ENCODE measurements at places on chromosomes 4 and X. TPM values are rescaled to one million over a fixed set of nuclear protein-coding genes. Genes with fewer than 3 reads are reported as not detected.

DNA sequence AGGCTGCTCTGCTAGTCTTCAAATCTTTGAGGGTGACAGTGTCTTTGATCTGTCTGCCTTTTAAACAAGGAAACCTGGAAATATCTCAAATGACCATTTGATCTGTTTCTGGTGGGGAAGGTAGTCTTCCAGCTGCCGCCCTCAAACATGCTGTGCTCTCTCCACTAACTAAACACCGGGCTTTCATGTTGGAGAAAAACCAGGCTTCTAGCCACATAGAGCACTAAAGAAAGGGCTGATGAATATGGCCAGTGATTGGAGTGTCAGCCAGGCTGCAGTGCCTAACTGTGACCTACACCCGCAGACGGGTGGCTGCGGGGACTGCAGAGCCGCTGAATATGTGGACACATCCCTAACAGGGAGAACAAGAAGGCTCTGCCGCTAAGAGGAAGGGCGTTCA lies 85.9 kb downstream of the UNC5C start:
- H3K27ac ChIP-seq, result no peak overlapping the region
- no peaks in the 10 kb centered on the region for H3K27me3 ChIP-seq
- no peak for DNase-seq
- peaks cover 9% of the 10 kb centered on the region for H3K4me1 ChIP-seq
- H3K36me3 ChIP-seq, result no peaks in the 10 kb centered on the region

GRCh38 chr4:95758001-95758400 lies 81.9 kb upstream of the PDHA2 start:
- H3K27me3 ChIP-seq, result no peaks in the 10 kb centered on the region
- H3K4me3 ChIP-seq, result no peak overlapping the region
- DNase-seq, result no peak
- H3K27ac ChIP-seq, result peak overlapping the region; percentile 63
- peaks cover 25% of the 10 kb centered on the region for H3K4me1 ChIP-seq

Gene BTK
- not detected for total RNA-seq

Gene YY2
- total RNA-seq, result 4.7 TPM

Gene PWWP3B
- total RNA-seq, result 2.1 TPM

GRCh38 chr4:73414936-73415271 lies 10.8 kb downstream of the ALB start:
- H3K27ac ChIP-seq, result no peak overlapping the region
- no peaks in the 10 kb centered on the region for H3K4me1 ChIP-seq
- DNase-seq, result no peak
- H3K4me3 ChIP-seq, result no peak overlapping the region

Gene MAP9
- 14.0 TPM for total RNA-seq

DNA sequence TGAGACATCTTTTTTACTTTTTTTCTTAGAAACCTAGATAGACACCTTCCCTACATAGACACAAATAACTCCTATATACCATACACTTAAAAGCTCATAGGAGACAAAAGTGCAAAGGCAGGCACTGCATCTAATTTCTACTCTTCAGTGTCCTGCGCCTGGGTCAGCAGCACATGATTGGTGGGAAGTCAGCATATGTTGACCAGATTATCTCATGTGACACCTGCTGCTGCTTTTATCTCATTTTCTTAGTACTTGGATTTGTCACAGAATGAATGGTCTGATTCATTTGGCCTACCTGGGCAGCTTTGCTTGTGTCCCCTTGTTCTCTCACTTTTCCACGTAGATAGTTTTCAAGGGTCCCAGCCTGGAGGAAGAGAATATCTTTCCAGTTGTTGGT lies 24.9 kb upstream of the LNX1 start:
- no peaks in the 10 kb centered on the region for H3K4me1 ChIP-seq
- H3K27me3 ChIP-seq, result no peaks in the 10 kb centered on the region
- no peak overlapping the region for H3K27ac ChIP-seq
- H3K36me3 ChIP-seq, result no peaks in the 10 kb centered on the region

DNA sequence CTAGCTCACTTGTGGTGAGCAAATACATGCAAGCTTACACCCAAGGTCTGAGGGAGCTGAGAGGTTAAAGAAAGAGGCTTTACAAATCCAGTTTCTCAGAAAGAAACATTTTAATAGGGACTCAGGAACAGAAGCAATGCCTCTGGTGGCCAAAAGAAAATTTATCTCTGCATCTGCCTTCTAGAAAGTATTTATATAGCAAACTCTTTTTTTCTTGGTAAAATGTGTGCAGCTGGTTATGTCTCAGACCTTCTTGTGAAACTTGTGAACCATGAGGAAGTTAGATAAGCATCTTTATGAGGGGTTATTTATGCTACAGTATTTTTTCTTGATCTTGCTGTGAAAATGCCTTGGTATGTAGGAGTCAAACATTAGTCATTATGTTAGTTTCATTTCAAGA lies 48.5 kb upstream of the CYSLTR1 start:
- H3K36me3 ChIP-seq, result no peaks in the 10 kb centered on the region
- H3K27ac ChIP-seq, result no peak overlapping the region
- H3K4me3 ChIP-seq, result no peak overlapping the region
- no peaks in the 10 kb centered on the region for H3K4me1 ChIP-seq

- no peaks in the 10 kb centered on the region for H3K27me3 ChIP-seq
- peaks cover 8% of the 10 kb centered on the region for H3K4me1 ChIP-seq
- peak overlapping the region; percentile 76 for H3K27ac ChIP-seq
- DNase-seq, result no peak
Measured at GRCh38 chrX:54921427-54922021, 900 bp downstream of the TRO start.

- H3K4me1 ChIP-seq, result no peaks in the 10 kb centered on the region
- H3K27me3 ChIP-seq, result no peaks in the 10 kb centered on the region
Measured at GRCh38 chr4:140125374-140125773, 28.6 kb downstream of the MAML3 start.

DNA sequence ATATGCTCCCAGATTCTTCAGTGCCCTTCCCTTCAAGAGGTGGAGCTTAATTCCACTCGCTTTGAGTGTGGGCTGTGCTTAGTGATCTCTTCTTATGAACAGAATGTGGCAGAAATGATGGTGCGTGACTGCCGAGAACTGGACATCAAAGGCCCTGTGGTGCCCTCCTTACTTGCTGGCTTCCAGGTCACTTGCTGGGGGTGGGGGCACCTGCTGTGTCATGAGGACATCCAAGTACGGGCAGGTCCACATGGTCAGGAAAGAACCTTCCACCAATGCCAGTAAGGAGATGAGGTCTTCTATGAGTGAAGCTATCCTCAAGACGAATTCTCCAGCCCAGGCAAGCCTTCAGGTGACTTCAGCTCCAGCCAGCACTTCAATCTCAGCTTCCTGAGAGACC lies 95.8 kb downstream of the FAM53A start:
- H3K36me3 ChIP-seq, result peaks cover 12% of the 10 kb centered on the region
- H3K4me3 ChIP-seq, result no peak overlapping the region
- H3K27me3 ChIP-seq, result peaks cover 7% of the 10 kb centered on the region
- H3K27ac ChIP-seq, result no peak overlapping the region
- H3K4me1 ChIP-seq, result no peaks in the 10 kb centered on the region
- peak; percentile 28 for DNase-seq

Gene NPNT
- 2.7 TPM for total RNA-seq

Gene CCKAR
- total RNA-seq, result not detected

- H3K27me3 ChIP-seq, result no peaks in the 10 kb centered on the region
- peaks cover 29% of the 10 kb centered on the region for H3K4me1 ChIP-seq
- peaks cover under 1% of the 10 kb centered on the region for H3K36me3 ChIP-seq
- H3K4me3 ChIP-seq, result no peak overlapping the region
- DNase-seq, result no peak
Measured at GRCh38 chr4:13262816-13263215, 221.3 kb downstream of the RAB28 start.

GRCh38 chr4:52760256-52760655 lies 9.0 kb upstream of the ERVMER34-1 start:
- no peak overlapping the region for H3K4me3 ChIP-seq
- peaks cover 2% of the 10 kb centered on the region for H3K36me3 ChIP-seq
- peaks cover 3% of the 10 kb centered on the region for H3K27me3 ChIP-seq
- no peak overlapping the region for H3K27ac ChIP-seq
- DNase-seq, result no peak
- H3K4me1 ChIP-seq, result peaks cover 9% of the 10 kb centered on the region

Gene AMOT
- 7.1 TPM for total RNA-seq

Gene SULT1E1
- 1.9 TPM for total RNA-seq

DNA sequence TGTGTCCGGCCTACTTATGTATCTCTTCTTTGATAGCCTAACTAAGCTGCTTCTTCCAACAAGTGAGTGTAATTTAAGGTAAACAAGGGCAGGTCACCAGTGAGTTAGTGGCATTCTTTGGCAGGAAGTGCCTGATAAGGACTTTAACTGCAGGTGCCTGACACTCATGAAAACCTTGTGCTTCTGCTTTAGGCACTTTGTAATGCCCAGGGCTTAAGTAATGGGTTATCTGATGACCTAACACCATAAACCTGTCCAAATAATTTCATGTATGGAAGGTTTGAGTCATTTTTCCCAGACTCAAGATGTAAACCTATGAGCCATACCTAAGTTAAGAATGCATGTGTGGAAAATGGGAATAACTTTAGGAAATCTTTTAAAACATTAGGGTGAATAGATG lies 43.0 kb downstream of the BCOR start:
- no peaks in the 10 kb centered on the region for H3K27me3 ChIP-seq
- H3K36me3 ChIP-seq, result peaks cover 39% of the 10 kb centered on the region
- H3K4me3 ChIP-seq, result no peak overlapping the region
- no peaks in the 10 kb centered on the region for H3K4me1 ChIP-seq

Gene SLC6A8
- total RNA-seq, result 71.1 TPM

DNA sequence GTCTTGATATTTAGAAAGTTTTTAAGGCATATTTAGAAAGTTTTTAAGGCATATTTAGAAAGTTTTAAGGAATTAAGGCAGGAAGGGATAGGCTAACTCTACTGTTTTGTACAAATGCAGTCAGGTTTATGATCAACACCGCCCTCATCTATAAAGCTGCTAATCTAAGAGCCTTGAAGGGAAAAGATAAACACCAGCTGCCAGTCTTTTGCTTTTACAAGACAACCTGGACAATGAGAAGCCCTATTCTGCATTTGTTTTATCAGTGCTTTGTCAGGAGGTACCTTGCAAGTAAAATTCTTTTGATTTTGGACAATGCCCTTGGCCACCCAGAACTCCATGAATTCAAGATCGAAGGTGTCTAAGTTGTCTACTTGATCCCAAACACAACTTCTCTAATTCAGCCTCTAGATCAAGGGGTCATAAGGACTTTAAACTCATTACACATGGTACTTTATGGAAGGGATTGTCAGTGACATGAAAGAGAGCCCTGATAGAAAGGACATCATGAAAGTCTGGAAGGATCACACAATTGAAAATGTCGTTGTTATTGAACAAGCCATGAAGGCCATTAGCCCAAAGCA lies 39.8 kb downstream of the IL15 start:
- DNase-seq, result no peak
- H3K27me3 ChIP-seq, result peaks cover 3% of the 10 kb centered on the region
- H3K4me3 ChIP-seq, result no peak overlapping the region
- no peak overlapping the region for H3K27ac ChIP-seq

Gene NHSL2
- 2.1 TPM for total RNA-seq

GRCh38 chr4:102554482-102554881 lies 53.3 kb downstream of the NFKB1 start:
- no peaks in the 10 kb centered on the region for H3K27me3 ChIP-seq
- H3K36me3 ChIP-seq, result peaks cover 2% of the 10 kb centered on the region
- H3K27ac ChIP-seq, result peak overlapping the region; percentile 78
- H3K4me3 ChIP-seq, result no peak overlapping the region

DNA sequence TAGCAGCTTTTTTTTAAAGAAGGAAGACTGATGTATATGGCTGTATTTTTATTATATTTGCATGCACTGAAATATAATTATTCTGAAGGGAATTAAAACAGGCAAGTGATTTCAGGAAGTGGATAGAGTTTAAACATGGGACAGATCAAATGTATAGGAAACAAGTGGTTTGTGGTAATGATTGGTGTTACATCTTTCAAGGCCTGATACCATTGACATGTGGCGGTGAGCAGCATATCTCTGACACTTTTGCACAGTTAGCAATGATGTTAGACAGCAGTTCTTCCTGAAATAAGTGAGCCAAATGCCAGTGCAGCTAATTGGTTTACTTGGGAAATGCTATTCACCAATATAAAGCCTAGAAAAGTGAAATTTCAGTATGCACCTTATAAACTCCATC lies 272.1 kb downstream of the RPA4 start:
- H3K36me3 ChIP-seq, result no peaks in the 10 kb centered on the region
- no peak overlapping the region for H3K4me3 ChIP-seq
- DNase-seq, result no peak
- no peaks in the 10 kb centered on the region for H3K27me3 ChIP-seq
- H3K4me1 ChIP-seq, result no peaks in the 10 kb centered on the region

DNA sequence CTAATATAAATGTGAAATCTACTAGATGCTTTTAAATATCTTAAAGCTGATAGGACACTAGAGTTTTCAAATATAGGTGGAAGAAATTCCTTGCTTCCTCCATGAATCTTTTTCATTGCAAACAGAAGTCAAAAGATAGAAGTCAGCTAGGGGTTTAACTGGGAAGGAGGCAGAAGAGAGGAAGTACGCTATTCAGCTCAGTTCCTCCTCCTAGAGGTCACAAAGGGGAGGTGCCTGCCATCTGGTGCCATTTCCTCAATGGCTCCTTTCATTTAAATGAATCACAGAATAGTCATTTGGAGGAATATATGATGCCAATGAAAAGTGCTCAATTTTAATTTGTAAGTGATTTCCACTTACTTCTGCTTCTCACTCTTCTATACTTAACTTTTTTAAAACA lies 8.5 kb downstream of the COL25A1 start:
- no peaks in the 10 kb centered on the region for H3K4me1 ChIP-seq
- H3K27me3 ChIP-seq, result no peaks in the 10 kb centered on the region
- H3K27ac ChIP-seq, result no peak overlapping the region
- H3K36me3 ChIP-seq, result no peaks in the 10 kb centered on the region
- H3K4me3 ChIP-seq, result no peak overlapping the region
- DNase-seq, result no peak

Gene GPC3
- total RNA-seq, result 1.5 TPM

DNA sequence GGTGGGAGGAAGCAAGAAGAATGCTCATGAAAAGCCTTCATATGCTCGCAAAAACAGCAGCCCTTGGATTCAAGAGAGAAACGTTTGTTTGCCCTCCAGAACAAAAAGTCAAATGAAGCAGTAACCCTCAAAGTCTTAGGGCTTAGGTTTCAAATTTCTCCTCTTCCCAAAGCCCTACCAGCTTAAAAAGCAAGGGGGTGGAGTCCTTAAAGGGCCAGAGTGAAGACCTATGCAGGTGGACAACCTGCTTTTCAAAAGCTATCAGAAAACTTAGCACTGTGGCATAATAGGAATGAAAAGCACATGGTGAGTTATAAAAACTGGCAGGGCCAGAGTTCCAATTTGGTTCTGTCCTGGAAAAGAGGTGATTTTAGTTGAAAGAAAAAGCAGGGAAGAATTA lies 253.3 kb downstream of the NAP1L3 start:
- H3K4me3 ChIP-seq, result no peak overlapping the region
- no peaks in the 10 kb centered on the region for H3K36me3 ChIP-seq
- no peak overlapping the region for H3K27ac ChIP-seq

Gene OPN1MW
- total RNA-seq, result not detected
